ENCODE measurements at places on chromosomes 2 and 18.

DNA sequence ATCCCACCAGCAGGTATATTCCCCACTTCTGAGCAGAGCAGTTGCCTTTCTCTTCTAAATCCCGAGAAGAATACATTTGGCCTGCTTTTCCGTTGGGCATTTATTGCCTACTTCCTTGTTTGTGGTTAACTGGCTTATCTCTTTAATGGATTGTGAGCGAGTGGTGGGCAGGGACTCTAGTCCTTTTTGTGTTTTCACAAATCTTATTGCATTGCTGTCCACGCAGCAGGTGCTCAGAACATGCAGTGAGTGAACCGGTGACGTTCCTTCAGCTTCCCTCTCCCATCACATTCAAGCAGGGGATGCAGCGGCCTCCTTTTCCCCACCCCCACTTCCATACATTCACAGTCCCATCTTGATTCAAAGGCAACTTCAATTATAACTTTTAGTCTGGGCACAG, 28.9 kb upstream of the GAREM2 start:
- DNase-seq: peak; percentile 45

DNA sequence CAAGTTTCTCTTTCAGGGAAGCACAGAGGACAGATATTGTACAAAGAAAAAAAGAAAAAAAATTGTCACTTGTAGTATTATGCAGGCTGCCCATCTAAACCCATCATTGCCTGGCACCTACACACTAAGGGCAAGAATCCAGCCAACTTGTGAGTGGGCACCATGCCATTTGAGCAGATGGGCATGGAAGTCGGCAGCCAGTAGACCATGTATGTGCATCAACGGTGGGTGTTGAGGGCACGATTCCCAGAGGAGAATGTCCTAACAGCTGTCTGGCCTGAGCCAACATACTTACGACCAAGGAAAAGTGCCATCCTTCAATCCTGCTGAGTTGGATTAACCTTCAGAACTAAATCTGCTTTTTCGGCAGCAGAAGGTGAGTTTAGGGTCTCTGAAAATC, 63.9 kb downstream of the ARHGAP15 start:
- DNase-seq: no peak

DNA sequence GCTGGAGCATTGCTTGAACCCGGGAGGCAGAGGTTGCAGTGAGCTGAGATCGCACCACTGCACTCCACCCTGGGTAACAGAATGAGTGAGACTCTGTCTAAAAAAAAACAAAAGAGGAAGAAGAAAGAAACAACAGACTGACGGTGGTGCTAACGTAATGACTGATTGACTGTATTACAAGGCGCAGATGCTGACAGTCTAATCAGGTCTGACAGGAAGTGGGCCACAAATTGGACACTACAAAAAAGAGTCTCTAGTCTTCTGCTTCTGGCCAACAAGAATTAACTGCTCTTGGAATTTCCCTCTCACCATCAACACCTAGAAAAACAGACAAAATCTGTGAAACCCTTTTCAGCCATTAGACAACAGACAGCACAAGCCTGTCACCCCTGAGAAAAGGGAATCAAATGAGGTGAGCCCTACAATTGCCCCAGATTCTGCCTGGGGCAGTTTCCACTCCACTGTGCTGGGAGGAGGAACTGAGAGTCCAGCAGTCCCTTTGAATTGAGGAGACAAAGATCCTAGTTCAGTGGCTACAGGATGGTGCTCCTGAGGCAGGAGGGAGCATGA, 43.3 kb downstream of the SNED1 start:
- DNase-seq: no peak

DNA sequence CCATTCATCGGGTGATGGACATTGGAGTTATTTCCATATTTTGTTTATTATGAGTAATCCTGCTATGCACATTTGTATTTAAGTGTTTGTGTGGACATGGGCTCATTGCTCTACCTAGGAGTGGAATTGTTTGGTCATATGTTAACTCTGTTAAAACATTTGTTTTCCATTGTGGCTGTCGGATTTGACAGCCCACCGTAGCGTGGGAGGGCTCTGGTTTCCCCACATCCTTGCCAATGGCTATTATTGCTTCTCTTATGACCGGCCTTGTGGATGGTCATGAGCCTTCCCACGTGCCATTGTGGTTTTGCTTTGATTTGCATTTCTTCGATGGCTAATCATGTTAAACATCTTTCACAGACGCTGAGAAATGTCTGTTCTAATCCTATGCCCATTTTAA, 92.0 kb downstream of the ZNF236 start:
- DNase-seq: no peak

GRCh38 chr2:111919365-111919764, 21.0 kb downstream of the MERTK start:
- DNase-seq: no peak

GRCh38 chr2:143696651-143697050, 567.4 kb downstream of the ARHGAP15 start:
- DNase-seq: no peak
